ENCODE measurements at places on chromosomes 11 and 22. TPM values are rescaled to one million over a fixed set of nuclear protein-coding genes. Genes with fewer than 3 reads are reported as not detected.

GRCh38 chr11:84142411-84142810 lies 856.2 kb upstream of the CCDC90B start:
- H3K4me1 ChIP-seq = peaks cover 4% of the 10 kb centered on the region
- no peaks in the 10 kb centered on the region for H3K27me3 ChIP-seq
- H3K4me3 ChIP-seq = no peak overlapping the region
- DNase-seq = no peak
- no peaks in the 10 kb centered on the region for H3K36me3 ChIP-seq

- H3K27me3 ChIP-seq = peaks cover 12% of the 10 kb centered on the region
- no peak for DNase-seq
- H3K4me1 ChIP-seq = peaks cover 8% of the 10 kb centered on the region
- no peak overlapping the region for H3K27ac ChIP-seq
Measured at GRCh38 chr11:125157953-125158680, 6.4 kb upstream of the PKNOX2 start.

DNA sequence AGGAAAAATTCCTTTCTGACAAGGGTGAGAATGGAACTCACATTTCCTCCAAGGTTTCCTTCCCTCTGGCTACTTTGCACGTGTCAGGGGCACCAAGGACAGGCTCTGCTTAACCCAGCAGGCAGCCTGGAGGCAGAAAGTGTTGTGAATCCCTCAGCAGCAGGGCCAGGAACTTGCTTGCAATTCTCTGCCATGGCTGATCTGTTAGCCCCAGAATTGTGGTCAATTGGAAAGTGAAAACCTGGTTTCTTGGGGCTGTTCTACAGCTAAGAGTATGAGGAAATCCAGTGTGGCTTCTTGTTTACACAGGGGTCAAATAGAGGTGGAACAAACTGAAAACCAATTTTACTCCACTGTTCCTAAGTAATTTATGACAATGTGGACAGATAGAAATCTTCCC lies 38.3 kb upstream of the CEP295 start:
- peaks cover 19% of the 10 kb centered on the region for H3K4me1 ChIP-seq
- H3K27me3 ChIP-seq = peaks cover 2% of the 10 kb centered on the region
- H3K27ac ChIP-seq = no peak overlapping the region
- H3K4me3 ChIP-seq = no peak overlapping the region
- DNase-seq = peak; percentile 22

- no peak for DNase-seq
- H3K27me3 ChIP-seq = no peaks in the 10 kb centered on the region
- no peaks in the 10 kb centered on the region for H3K36me3 ChIP-seq
- H3K27ac ChIP-seq = no peak overlapping the region
- H3K4me1 ChIP-seq = no peaks in the 10 kb centered on the region
Measured at GRCh38 chr11:28323621-28324020, 215.4 kb downstream of the METTL15 start.

MCHR1 gene
- total RNA-seq = 6.6 TPM

DNA sequence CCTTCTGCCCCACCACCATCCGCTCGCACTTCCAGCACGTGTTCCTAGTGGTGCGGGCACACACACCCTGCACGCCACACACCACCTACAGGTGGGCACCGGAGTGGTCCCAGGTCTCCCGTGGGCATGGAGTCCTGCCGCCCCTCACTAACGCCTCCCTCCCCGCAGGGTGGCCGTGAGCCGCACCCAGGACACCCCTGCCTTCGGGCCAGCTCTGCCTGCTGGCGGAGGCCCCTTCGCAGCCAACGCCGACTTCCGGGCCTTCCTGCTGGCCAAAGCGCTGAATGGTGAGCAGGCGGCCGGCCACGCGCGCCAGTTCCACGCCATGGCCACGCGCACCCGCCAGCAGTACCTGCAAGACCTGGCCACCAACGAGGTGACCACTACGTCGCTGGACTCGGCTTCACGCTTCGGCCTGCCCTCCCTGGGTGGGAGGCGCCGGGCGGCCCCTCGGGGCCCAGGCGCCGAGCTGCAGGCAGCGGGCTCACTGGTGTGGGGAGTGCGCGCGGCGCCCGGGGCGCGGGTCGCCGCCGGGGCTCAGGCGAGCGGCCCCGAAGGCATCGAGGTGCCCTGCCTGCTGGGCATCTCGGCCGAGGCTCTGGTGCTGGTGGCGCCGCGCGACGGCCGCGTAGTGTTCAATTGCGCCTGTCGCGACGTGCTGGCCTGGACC lies 8.5 kb downstream of the SIPA1 start:
- no peak for DNase-seq
- H3K4me1 ChIP-seq = peaks cover 44% of the 10 kb centered on the region
- no peak overlapping the region for H3K4me3 ChIP-seq

LDHAL6A gene
- total RNA-seq = not detected

DNAJB7 gene
- total RNA-seq = not detected

ENTHD1 gene
- not detected for total RNA-seq

TPH1 gene
- total RNA-seq = 0.38 TPM

DGCR6 gene
- total RNA-seq = 1.1 TPM

OR52N4 gene
- not detected for total RNA-seq

LMO2 gene
- 223 TPM for total RNA-seq

Measured in endothelial cell (in vitro differentiated cells).